ENCODE measurements at places on chromosomes 12 and 14.

GRCh38 chr12:60689137-60689536, 1093.3 kb downstream of the SLC16A7 start:
- DNase-seq: no peak

DNA sequence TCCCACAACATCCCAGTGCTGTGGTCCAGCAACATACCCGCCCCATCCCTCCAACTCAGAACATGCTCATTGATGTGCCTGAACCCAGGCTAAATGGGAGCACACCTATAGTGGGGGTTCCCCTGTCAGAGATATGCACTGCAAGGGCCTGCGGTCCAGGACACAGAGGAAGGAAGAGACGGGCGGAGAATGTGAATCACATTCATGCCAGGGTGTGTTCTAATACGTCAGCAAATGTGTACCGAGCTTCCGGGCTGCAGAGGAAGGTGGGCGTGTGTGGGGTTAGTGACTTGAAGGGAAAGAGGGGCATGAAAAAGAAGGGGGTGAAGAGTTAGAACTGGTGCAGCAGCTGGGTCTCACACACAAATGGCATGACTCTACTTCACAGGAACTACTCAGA, 83.7 kb downstream of the DPF3 start:
- DNase-seq: peak; percentile 54

DNA sequence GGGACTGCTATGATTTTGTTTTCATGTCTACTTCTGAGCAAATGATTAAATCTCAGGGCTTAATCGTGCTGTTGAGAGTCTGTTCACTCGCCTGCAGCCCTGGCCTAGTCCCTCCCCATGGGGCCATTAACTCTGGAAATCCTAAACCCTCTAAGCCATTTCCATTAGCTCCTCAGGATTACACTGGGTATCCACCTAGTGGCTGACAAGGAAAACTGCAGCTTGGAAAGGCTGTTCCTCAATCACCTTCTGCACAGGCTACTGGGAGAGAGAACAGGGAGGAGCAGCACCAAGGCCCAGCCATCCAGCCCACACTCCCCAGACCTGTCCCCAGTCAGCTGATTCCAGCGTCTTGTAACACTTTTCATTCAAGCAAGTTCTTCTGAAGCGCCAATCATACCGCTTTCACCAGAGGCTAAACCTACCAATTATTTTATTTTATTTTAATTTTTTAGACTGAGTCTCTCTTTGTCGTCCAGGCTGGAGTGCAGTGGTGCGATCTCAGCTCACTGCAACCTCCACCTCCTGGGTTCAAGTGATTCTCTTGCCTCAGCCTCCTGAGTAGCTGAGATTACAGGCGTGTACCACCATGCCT, 48.7 kb downstream of the NEUROD4 start:
- DNase-seq: no peak

DNA sequence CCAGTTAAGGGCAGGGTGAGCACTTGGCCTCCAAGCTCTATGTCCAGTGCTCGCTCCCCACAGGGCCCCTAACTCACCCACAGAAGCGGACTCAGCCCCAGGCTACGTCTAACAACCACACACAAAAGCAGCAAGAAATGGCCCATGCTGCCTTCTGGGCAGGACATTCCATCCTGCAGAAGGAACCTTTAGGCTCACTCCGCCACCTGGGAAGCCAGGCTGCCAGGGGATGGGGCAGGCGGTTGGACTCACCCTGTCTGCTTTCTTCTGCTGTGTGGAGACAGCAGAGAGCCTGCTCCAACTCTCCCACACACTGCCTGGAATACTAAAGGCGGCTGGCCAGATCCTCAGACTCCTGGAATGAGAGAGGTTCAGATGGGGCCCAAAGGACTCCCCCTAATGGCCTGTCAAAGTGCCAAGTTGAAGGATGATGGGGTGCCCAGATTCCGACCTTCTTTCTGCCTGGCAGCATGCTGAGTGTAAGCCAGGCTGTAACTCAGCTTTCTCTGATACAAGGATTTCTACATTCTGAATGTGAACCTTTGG, 27.7 kb upstream of the BLTP3B start:
- no peak for DNase-seq

DNA sequence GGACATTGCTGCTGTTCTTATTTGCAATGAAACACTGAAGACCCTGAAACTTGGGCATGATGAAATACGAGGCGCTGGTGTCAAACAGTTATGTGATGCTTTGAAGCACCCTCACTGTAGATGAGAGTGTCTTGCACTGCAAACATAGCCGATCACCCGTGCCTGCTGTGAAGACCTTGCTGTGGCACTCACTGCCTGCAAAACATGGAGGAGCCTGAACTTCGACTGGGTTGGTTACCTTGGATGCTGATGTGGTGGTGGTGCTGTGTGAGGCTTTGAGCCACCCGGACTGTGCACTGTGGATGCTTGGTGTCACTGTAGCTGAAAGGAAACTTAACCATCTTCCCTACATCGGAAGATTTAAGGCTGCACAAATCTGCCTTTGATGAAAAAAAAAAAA, 162.9 kb downstream of the GLT1D1 start:
- no peak for DNase-seq

- DNase-seq: no peak
These were observed 236.0 kb downstream of the ETNK1 start for GRCh38 chr12:22860926-22861325.

DNA sequence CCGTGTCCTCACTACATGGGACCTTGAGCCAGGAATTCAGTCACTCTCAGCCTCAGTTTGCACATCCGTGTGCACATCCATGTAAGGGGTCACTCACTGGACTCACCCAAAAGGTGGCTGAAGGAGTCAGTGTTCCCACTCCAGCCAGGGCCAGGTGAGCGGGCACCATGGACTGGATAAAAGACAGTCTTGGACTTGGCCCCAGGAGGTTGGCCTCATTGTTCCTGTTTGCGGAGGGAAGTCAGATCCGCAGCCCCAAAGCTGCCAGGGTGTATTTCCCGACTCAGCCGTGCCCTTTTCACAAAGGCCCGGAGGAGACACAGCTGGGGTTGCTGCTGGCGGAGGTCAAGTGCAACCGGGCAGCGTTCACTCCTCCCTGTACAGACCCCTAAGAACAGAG, 170.7 kb upstream of the MYL2 start:
- no peak for DNase-seq

DNA sequence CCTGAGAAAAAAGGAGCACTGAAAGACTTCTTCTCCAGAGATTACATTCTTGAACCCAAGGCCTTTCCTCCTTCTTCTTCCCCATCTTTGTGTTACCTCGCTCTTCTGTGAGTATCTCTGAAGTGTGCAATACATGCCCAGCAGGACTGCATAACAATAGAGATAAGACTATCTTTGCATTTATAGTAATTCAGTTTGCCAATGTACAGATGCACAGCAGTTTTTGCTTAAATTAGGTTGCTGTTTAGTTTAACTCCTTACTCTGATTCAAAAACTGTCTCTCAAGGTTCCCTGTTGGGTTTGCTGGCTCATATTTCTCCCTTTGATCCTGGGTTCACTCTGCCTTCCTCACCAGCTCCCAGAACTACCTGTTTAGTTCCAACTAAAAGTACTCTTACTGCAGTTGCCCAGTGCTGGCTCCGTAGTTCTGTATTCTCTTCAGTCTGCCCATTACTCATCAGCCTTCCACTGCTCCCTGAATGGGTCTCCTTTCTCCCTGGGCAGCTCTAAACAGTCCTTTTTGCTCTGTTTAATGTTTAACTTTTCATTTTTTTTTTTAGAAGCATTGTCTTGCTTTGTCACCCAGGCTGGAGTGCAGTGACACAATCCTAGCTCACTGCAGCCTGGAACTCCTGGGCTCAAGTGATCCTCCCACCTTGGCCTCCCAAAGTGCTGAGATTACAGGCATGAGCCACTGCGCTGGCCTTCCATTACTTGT, 180.6 kb upstream of the CAND1 start:
- DNase-seq: no peak

DNA sequence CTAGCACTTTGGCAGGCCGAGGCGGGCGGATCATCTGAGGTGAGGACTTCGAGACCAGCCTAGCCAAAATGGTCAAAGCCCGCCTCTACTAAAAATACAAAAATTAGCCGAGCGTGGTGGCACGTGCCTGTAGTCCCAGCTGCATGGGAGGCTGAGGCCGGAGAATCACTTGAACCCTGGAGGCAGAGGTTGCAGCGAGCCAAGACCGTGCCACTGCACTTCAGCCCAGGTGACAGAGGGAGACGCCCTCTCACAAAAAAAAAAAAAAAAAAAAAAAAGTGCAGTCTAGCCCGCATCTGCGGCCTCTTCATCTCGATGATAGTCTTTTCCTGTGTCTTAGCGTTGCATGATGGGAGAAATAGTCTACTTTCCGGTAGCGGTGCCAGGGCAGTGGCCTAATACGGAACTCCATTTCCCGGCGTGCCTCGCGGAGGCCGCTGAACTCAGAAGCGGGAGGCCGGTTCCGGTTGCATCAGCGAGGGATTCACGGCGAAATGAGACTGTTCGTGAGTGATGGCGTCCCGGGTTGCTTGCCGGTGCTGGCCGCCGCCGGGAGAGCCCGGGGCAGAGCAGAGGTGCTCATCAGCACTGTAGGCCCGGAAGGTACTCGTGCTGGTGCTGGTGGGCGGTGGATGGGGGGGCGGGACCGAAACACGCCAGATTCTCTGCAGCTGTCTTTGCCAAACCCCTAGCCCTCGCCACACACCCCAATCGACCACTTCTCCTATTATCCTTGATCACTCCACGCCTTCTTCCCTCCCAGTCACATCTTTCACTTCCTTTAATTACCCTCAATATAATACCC, at the start of gene MARS1:
Gene MARS1, plus strand, starts transcription at position 472 of the 805 bp plus-strand sequence. Its CDS starts 23 bp downstream, at position 495.
- peak; percentile 86 for DNase-seq

- no peak for DNase-seq
These were observed 23.2 kb downstream of the HAL start for GRCh38 chr12:95972832-95973456.

DNA sequence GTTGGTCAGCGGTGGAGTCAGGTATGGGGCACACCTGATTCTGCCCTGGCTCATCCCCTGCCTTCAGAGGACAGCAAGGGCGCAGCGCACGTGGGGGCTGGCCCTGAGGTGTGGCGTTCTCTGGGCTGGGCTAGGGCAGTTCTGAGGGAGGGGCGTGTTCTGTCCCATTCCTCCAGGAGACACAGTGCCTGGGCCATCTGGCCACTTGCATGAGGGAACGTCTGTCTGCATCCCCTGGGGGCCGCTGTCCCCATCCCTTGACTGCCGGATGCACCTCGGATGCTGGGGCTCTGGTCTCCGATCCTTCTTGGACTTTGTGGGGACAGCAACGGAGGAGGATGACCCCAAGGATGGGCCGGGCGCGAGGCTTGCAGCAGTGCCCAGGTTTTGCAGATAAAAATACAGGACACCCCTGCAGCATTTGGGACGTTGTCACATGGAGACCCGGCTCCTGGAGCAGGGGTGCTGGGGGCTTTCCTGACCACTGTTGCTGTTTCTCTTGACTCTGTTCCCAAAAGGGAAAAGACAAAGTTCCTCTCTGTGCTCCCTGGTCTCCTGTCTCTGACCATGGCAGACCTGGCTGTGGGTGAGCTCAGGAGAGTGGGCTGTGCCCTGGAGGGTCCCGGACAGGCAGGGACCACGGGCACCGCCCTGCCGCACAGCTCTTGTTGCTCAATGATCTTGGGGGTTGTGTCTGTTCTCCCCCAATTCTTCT, 6.9 kb downstream of the MTA1 start:
- DNase-seq: no peak

- DNase-seq: no peak
These were observed 536 bp upstream of the SLC35E3 start for GRCh38 chr12:68745376-68745903.

DNA sequence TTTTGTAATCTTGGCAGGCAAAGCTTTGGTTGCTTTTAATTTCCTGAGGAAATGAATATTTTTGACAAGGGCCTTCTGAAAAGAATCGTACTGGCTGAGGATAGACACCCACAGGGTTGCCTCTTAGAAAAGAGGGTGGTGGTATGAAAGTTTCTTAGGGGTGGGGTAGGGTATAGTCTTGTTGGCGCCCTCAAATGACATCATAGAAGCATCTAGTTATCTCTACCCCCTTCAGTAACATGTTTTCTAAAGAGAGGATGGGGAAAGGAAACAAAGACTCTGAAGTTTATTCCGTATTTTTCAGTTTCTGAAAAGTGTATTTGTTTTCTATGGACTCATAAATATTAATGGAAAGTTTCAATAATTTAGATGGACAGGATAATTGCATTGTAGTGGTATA, 13.7 kb downstream of the PRKCH start:
- no peak for DNase-seq

DNA sequence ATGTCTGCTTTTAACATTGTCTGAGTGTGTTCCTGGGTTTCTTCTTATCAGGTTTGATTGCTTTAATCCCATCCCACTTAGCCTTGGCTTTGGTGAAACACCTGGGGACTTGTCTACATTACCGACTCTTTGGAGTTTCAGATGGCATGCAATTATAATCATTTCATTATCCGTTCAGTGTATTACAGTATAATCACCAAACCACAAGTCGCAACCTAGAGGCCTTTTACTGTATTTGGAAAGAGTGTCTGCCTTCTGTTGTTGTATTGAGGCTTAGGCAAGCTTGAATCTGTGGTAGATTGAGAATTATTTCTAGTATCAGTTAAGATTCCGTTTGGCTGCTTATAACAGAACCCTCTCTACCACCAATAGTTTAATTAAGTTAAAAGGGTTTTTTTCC, 103.9 kb downstream of the TGFB3 start:
- no peak for DNase-seq

DNA sequence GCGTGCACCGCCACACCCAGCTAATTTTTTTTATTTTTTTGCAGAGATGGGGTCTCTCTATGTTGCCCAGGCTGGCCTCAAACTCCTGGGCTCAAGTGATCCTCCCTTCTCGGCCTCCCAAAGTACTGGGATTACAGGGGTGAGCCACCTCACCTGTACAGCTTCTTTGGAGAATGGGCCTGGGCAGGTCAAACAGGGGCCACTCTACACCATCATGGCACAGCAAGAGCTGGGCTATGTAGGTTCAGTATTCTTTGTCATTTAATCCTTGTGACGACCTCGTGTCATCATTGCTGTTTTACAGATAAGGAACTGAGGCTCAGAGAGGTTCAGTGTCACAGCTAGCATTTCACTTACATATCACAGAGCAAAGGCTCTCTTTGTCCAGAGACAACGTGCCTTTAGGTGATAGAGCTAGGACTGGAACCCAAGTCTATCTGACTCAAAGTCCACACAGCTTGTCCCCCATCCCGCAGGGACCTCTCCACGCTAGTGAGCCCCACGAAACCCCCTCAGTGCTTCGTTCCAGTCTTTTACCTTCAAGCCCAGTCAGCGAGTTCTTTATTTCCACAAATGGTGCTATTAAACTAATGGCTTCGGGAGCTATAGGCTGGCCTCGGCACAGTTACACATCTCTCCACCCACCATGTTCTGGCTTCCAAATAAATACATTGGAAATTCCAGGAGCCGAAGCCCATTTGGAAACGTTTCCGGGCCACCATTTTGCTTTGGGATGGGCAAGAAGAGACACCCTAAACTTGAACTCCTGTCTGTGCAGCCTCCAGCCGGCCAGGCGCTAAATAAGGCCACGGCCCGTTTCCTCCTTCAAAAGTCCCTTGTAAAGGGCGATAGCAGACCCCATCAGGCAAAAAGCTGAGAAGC, 660 bp upstream of the MAP1LC3B2 start:
- DNase-seq: no peak

- no peak for DNase-seq
These were observed 4.5 kb upstream of the TBC1D30 start for GRCh38 chr12:64819816-64820402.

- DNase-seq: no peak
These were observed 2.5 kb upstream of the PCNX4 start for GRCh38 chr14:60089221-60089620.

All from activated naive CD8-positive, alpha-beta T cell treated with anti-CD3 and anti-CD28 coated beads, Interleukin-2, amount 50 U/mL, for 16 hours (primary cell).